ENCODE measurements at places on chromosomes 16 and 17.

DNA sequence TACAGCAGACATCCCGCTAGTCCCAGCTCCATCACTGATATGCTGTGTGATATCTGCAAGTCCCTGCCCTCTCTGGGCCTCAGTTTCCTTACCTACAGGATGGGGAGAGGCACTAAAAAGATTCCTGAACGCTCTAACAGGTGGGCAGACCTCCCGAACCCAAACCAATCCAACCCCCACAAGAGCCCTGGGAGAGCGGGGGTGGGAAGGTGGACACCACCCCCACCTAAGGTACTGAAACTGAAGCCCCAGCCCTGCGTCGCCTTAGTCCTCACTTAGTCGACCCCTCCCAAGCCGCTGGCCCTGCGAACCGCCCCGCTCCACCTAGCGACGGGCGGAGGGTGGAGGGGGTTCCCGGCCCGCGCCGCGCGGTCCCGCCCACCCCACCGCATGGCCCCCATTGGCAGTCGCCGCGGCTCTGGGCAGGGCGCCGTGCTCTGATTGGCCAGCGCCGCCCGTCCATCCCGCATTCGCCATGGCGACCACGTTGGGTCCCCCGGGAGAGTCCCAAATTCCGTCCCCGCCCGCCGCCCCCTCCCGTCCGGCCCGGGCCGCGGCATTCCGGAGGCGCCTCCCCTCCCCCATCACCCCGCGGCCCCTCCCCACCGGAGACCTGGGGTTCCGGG is 578 bp downstream of the CCDC102A start:
- DNase-seq = peak; percentile 94

GRCh38 chr17:61505846-61506627 is 53.8 kb downstream of the TBX4 start:
- DNase-seq = no peak

GRCh38 chr17:45098869-45099616 is 33.3 kb downstream of the PLCD3 start:
- peak; percentile 60 for DNase-seq

- DNase-seq = no peak
These were observed 101.6 kb downstream of the CYTH1 start for GRCh38 chr17:78680436-78680835.

DNA sequence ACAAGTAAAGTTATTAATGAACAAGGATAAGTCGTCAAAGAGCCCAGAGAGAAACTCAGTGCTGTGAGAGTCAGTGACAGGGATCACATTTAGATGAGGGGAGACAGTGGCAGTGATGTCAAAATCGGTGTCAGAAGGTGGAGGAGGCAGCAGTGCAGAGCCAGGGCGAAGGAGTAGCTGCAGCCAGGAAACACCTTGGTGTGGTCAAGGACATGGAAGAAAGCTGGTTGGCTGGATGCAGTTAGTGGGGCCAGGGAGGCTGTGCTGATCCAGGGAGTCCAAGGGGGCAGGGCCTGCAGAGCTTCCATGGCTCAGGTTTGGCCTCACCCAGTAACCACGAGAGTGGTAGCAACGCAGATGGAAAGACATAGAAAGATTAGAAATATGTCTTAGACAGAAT is 50.7 kb upstream of the ADORA2B start:
- DNase-seq = no peak

GRCh38 chr17:9825641-9826150 is at the start of gene GLP2R:
GLP2R (plus strand) TSS chr17:9825924; CDS start chr17:9826064, 140 bp downstream.
- no peak for DNase-seq

DNA sequence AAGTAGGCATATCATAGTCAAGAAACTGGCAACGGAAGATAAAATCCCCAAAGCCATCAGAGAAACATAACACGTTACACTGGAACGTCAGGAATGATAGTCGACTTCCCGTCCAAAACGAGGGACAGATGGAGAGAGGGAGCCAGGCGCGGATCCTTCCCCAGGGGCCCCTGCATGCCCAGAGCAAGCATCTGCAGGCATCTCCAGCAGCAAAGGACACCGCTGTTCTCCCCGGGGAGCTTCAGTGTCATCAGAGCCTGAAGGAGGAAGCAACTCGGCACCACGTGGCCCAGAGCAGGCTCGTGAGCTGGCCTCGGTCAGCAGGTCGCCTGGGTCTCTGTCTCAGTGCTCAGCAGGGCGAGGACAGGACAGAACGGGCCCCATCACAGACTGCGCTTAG is 50.1 kb downstream of the LMF1 start:
- no peak for DNase-seq

- no peak for DNase-seq
These were observed 290.4 kb downstream of the ABCC12 start for GRCh38 chr16:47865337-47865855.

GRCh38 chr16:72261127-72261526 is 89.2 kb upstream of the PMFBP1 start:
- no peak for DNase-seq

- DNase-seq = no peak
These were observed 18.8 kb upstream of the CIITA start for GRCh38 chr16:10858203-10858602.

- DNase-seq = no peak
These were observed 245.6 kb upstream of the RBFOX1 start for GRCh38 chr16:7086822-7087616.

GRCh38 chr16:2081201-2082084 is 33.7 kb downstream of the TSC2 start:
- no peak for DNase-seq

DNA sequence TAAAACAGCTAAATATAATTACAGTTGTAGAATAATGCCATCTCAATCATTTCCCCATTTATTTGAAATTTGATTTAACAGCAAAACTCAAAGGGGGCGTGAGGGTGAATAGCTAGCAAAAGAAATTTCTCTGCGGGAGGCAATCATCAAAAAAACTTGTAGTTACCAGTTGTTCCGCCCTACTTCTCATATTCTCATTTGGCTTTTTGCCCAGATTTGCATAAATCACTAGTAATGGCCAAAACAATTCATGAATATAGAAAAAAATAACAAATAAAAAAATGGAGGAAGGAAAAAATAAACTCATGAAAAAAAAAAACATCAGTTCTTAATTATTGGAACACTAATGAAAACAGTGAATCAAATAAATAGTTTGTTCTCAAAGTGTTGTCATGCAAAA is 722.6 kb upstream of the KIF2B start:
- DNase-seq = no peak

DNA sequence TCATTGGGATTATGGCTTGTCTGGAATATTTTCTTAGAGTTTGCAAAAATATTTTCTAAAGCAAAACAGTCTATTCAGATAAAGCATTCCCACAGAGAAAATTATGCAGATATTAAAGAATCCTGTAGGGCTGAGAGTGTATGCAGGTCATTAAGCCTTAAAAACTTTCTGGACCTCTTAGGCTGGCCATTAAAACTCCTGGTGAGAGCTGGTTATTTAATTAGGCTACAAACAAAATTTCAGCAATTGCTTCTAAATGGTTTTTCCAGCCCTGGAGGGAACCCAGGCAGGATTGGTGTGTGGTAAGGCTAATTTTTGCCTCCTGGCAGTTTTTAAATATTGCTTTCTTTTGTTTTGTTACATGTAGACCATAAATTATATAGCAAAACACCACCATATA is 27.3 kb upstream of the SMG1 start:
- no peak for DNase-seq

DNA sequence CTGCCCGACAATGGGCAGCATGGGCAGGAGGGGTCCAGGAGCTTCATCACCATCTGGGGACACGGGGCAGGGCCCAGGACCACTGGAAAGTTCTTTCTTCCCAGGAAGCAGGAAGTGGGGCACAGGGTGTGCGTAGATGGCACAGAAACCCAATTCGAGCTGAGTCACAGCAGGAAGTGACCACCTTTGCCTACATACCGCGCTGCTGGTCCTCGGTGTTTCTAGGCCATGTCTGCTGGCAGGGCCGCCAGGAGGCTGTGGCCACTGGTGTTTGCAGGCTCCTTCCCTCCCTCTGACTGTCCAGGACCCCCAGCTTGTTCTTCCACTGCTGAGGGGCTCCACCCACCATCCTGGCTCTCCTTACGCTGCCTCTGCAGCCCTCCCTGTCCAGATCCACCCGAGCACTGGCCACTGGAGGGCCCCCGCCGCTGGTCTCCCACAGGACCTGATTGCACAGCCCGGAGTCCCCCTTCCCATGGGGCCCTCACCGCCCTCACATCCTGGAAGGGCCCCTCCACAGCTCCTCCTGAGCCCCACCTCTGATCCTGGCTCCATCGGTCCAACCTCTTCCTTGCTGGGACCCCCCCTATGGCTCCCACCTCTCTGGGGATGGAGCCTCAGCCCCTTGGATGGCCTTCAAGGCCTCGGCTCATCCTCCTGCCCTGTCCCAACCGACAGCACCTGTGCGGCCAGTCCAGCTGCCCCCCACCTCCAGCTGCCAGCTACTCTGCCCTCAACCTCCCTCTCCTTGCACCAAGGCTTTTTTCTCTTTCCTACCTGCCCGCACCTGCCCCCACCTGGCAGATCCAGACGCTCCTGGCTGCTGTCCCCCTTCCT is 14.5 kb upstream of the RASD1 start:
- no peak for DNase-seq

GRCh38 chr16:70730944-70731343 is 45.1 kb upstream of the MTSS2 start:
- DNase-seq = no peak

DNA sequence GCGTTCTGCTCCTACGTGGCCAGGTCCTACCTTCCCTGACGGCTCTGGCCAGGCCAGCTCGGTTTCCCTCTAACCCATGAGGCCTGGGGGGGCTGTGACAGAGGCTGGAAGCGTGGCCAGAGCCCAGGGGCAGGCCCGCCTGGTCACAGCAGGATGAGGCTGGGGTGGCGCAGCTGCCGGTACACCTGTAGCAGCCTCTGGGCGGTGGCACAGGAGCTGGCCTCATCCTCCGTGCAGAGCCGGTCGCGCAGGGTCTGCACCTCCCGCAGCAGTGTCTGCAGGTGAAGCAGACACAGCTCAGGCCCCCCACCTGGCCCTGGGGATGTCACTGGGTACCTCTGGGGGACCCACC is 11.5 kb downstream of the FAAP100 start:
- DNase-seq = no peak

GRCh38 chr17:76772842-76773525 is 35.1 kb downstream of the MFSD11 start:
- peak; percentile 24 for DNase-seq

DNA sequence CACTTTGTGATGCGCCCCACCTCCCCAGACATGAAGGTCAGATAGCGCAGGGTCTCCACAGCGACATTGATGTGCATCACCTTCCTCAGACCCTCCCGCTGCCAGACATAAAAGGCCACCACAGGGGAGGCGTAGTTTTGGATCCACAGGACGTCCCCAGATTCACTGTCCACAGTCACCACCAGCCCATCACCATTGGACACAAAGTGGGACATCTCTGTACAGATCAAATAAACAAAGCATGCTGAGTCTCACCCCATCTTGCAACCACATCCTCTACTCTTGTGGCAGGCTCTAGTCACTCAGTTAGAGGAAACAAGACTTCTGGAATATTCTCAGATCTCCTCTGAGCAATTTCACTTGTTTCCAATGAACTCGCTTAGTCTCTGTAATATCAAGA is 46.3 kb upstream of the ICAM2 start:
- no peak for DNase-seq

- no peak for DNase-seq
These were observed 9.1 kb downstream of the FOXK2 start for GRCh38 chr17:82528484-82529265.

DNA sequence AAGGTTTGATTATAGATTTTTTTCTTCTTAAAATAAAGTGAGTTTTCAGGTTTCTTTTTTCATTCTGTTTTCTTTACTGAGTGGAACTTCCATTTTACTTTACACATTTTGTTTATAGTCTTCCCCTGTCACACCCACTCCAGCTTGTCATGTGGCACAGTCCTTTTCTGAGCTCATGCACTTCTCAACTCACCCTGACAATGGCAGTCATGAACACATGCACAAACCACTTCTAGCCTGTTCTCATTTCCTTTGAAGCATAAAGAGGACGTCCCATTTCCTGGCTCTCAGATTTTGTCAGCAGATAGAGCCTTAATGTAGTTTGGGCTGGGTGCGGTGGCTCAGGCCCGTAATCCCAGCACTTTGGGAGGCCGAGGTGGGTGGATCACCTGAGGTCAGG is 168.0 kb downstream of the AHSP start:
- DNase-seq = no peak

DNA sequence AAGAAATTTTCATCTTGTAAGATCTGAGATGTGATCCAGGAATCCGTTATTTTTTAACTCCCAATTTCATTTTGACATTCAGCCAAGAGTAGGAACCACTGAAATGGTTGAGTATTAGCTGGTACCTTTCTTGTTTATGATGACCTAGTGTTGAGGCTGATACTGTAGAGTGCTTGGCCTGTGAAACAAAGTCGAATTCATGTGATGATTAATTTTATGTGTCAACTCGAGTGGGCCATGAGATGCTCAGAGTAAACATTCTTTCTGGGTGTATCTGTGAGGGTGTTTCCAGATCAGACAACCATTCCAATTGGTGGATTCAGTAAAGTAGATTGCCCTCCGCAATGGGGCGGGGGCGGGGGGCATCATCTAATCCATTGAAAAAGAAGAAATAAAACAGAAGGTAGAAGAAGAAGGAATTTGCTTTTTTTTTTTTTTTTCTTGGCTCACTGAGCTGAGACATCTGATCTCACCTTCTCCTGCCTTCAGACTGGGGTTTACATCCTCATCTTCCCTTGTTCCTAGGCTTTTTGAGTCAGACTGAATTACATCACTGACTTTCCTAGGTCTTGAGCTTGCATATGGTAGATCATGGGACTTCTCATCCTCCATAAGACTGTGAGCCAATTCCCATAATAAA is 264.6 kb upstream of the KCNJ16 start:
- no peak for DNase-seq

- no peak for DNase-seq
These were observed 48.8 kb upstream of the CACNG5 start for GRCh38 chr17:66786107-66786506.

DNA sequence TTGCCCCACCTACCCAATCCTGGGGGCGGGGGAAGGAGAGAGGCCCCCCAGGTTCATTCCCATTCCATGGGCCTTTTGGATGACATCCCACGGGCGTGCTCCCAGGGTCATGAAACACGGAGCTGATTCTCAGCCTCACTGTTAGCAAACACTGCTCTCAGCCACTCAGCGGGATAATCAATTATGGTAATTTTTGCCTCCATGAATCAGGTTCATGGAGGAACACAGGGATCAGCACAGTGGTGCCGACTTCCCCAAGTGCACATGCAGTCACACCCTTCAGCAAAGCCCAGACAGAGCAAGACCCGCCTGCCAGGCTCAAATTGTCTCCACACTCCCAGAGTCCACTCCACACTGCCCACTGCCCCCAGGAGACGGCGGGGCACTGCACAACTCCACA is 164.6 kb downstream of the ENGASE start:
- DNase-seq = no peak

GRCh38 chr16:27242868-27243590 is 25.5 kb downstream of the NSMCE1 start:
- DNase-seq = no peak

DNA sequence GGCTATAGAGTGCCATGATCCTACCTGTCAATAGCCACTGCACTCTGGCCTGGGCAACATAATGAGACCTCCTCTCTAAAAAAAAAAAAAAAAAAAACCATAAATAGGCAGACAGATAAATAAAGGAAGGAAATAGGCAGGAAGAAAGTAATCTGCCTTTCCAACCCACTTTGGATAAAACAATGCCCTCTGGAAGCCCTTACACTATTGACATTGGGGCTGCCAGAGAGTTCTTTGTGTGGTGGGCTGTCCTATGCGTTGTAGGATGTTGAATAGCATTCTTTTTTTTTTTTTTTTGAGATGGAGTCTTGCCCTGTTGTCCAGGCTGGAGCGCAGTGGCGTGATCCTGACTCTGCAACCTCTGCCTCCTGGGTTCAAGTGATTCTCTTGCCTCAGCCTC is 7.2 kb upstream of the RFWD3 start:
- DNase-seq = no peak
